ENCODE measurements at places on chromosomes 1 and 21.
A peak's percentile ranks its signal among the peaks of the same experiment; 100 is the strongest.

DNA sequence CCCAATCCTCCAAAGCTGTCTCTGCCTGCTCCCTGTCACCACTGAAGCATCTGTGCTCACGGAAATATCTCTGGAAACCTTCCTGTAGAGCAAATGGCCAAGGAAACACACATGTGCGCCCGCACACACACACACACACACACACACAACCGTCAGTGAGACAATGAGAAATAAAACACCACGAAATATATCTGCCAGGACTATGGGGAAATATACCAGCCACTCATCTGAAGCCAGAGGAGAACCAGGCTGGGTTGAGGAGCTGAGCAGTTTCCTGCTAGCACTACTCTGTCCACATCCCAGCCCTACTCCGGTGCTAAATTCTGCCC, 25.1 kb upstream of the PLXNA2 start:
- no peak for DNase-seq

GRCh38 chr1:151311589-151312331, 15.5 kb downstream of the PI4KB start:
- peak; percentile 100 for DNase-seq

DNA sequence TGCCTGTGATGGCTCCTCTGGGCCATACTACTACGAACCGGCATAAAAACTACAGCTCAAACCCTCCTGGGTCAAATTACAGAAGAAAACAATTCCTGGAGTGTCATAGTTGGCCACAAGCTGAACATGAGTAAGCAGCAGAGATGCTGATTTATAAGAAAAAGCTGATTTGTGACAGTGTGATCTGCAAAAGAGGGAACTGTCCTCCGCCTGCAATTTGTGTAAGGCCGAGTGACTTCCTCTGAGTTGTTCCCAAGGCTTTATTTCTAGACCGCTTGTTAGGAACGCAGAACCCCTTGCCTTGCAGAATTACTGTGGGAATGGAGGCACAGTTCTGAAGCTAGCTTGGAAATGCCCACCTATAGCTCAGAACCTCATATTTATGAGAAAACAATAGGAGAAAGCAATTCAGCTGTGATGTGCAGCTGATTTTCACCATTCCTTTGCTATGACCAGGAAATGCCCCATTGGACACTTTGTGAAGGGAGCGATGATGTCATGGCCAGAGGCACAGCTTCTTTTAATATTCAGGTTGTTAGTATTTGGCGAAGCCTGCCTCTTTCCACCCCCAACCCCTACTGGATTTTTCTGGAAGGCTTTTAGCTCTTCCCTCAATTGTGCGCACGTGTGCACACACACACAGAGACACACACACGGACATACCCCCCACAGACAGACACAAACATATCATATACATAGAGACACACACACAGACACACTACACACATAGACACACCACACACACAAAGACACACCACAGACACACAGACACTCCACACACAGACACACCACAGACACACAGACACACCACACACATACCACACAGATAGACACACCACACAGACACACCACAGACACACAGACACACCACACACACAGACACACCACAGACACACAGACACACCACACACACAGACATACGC, 47.6 kb downstream of the IER5 start:
- peak; percentile 94 for DNase-seq

GRCh38 chr1:202213361-202214088, 19.9 kb downstream of the LGR6 start:
- DNase-seq: peak; percentile 10

DNA sequence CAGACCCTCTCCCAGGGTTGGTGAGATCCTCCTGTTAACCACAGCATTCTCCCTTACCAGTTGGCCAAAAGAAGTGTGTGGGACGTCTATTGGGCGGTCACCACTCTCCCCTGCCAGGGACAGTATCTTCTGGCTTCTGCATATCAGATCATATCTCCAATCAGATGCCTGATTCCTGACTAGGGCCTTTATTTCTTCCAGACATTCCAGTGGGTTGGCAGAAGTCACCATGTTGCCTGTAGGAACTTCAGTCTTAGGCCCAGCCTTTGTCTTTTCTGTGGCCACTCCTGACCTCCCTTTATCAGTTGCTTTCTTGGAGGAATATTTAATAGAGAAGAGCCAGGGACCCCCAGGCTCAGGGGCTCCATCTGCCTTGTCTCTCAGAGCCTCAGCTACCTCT, 130.4 kb upstream of the F3 start:
- no peak for DNase-seq

DNA sequence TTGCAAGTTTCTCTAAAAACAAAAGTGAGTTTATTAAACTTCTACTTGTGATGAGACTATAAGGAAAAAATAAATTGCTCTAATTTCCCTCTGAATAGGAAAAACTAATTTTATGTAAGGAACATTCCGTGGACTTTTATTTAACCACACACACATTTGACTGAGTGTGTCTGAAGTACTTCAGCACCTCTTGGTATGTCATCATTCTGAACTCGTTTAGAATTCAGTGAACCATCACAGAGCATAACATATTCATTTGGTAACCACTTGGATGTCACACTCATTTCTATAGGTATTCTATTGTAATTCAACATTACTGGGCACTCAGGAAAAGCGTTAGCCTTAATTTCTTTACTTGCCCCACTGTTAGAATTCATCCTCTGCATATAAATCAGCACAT, 79.1 kb downstream of the RGS21 start:
- no peak for DNase-seq

DNA sequence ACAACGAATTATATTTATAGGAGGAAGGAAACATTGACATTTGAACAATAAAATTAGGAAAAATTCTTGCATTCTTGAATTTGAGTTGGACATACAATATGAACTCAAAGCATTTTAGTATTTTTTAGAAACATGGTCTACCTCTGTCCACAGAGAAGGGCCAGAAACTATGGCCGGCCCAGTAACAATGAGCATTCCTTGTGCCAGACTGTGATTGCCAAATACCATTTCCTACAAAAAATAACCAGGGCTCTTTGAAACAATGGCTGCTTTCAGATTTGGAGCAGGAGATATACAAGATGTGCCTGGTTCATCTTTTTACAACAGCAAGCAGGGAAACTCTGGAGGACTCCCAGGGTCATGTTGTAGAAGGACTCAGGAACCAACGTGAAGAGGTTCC, 38.4 kb downstream of the NOS1AP start:
- no peak for DNase-seq

- DNase-seq: no peak
Measured at GRCh38 chr1:228777236-228777635, 42.0 kb downstream of the RHOU start.

DNA sequence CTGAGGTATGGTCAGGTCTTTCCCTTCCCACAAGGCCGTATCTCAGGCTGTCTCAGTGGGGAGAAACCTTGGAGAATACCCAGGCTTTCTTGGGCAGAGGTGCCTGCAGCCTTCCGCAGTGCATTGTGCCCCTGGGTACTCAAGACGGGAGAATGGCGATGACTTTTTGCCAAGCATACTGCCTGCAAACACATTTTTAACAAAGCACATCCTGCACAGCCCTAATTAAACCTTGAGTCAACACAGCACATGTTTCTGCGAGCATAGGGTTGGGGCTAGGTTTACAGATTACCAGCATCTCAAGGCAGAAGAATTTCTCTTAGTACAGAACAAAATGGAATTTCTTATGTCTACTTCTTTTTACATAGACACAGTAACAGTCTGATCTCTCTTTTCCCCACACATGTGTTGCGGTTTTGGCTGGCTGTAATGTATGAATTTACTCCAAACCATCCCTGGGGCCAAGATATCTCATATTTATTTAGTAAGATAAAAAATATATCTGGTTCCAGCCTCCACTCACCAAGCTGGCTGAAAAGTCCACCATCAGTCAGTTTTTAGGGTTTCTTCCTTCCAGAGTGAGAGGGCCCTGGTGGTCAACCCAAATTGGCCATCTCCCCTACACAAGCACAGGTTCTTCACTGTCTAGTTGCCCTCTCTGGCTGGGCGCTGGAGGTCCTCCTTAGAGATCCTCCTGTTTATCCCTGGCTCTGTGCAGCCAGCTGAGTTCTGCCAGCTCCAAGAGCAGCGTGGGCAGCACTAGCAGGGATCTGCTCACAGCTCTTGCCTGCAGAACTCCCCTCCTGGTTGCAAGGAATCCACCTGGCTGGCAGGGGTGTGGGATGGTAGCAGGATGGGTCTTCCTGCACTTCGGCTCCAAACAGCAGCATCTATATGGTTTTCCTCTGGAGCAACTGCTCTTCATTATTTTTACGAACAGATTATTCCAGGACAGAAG, 2.6 kb downstream of the FAAH start:
- DNase-seq: no peak

- no peak for DNase-seq
Measured at GRCh38 chr1:207651583-207651982, 6.7 kb downstream of the CR1L start.

DNA sequence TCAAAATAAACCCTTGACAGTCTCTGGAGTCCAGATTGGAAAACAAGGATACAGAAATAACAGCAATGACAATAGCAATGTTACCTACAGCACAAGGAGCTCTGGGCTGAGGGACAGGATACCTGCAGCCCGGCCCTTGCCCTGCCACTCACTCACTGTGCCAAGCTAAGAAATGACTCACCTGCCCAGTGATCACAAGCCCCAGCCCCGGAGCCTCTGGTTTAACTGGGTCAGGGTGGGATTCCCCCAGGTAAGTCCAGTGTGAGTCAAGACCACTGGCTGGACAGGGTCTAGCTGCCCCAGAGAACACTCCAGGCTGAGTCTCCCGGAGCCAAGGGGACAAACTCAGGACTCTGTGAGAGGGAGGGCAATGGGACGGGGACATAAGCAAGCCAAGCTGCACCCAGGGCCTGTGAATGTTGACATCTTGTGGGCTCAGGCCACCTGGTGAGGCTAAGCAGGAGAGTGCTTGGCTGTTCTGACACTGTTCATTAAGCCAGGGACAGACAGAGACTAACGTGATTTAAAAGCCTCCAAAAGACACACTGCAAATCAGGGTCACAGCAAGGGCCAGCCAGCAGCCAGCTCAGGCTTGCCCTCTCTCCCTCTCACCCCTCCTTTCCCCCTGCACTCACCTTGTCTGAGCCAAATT, 64.1 kb downstream of the MIS18A start:
- DNase-seq: no peak

- no peak for DNase-seq
Measured at GRCh38 chr1:93635614-93636543, 45.8 kb downstream of the BCAR3 start.

GRCh38 chr1:87393445-87394085, 64.9 kb downstream of the LMO4 start:
- DNase-seq: no peak

DNA sequence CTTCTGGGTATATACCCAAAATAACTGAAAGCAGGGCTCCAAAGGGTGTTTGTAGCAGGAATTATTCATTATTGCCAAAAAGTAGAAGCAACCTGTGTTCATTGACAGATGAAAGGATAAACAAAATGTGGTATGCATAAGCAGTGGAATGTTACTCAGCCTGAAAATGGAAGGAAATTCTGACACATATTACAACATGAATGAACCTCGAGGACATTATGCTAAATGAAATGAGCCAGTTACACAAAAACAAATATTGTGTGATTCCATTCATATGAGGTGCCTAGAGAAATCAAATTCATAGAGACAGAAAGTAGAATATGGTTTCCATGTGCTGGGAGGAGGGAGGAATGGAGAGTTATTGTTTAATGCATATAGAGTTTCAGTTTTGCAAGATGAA, 86.3 kb upstream of the ARTN start:
- DNase-seq: peak; percentile 42

DNA sequence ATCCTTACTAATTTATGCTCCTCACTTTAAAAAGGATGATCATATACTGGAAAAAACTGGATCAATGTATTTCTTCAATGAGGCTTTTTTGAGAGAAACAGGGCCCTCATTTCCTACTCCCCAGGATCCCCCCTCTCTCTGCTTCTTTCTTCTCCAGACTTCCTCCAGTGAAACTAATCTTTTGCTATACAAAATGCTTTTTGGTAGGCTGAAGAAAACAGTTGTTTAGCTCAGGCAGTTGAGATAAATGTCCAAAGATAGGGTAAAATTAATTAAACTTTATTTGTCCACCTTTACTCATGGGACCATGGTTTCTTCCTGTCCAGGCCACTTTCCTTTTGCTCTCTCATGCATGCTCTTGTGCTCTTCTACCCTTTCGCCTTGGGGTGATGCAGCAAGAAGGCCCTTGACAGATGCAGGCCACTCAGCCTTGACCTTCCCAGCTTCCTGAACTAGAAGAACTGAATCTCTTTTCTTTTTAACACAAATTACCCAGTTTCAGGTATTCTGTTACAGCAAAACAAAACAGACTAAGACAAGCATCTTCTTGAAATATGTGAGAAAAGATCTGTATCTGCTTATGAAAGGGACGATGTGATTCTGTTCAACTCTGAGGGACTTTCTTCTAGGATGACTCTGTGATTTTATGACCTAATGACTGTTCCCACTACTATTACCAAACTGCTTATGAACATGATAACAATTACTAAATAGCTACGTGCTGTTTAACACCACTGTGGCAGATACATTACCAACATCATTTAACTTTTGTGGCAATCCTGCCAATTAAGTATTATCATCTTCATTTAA, 63.7 kb downstream of the NVL start:
- no peak for DNase-seq

GRCh38 chr1:46183079-46183847, 7.0 kb upstream of the P3R3URF start:
- DNase-seq: peak; percentile 93

DNA sequence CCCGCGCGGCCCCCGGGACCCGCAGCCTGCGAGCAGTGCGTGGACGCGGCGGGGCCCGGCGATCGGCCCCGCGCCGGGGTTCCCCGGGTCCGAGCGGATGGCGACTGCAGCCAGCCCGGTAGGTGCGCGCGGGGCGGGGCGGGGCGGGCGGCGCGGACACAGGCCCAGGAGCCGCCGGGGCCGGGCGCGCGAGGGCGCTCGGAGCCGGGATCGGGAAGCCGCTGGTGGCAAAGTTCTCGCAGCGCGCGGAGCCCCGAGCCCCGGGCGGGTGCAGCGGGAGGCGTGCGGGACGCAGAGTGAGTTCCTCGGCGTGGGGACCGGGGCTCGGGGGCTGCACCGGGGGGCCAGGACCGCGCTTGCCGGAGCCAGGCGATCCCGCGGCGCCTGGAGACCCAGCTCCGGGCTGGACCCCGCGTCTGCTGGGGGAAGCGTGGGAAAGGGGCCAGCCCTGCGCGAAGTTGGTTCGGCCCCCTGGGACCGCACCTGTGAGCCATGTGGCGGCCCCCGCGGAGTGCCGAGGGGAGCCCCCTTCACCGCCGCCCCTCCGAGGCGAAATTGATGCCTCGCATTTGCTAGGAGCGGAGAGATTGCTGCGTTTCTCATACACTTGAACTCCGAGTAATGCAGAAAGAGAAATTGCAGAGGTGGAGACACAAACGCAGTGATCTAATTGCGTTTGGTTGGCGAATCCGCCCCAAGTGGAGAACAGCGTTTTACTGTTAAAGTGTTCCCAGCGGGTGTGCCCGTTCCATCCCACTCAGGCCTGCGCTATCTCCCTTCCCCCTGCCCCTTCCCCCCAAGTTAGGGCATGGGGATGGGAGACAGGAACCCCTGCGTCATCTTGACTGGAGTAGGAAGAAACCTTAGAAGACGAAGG, 228.9 kb upstream of the TMEM51 start:
- peak; percentile 61 for DNase-seq

GRCh38 chr1:13826591-13826990, 126.6 kb downstream of the PRDM2 start:
- no peak for DNase-seq

- no peak for DNase-seq
Measured at GRCh38 chr1:89087241-89087640, 22.2 kb upstream of the GBP1 start.

GRCh38 chr1:217813031-217813430, 181.9 kb downstream of the SPATA17 start:
- no peak for DNase-seq
